ENCODE measurements at places on chromosomes 6 and 20.

- DNase-seq: peak; percentile 100
Measured at GRCh38 chr6:41072836-41073202, at the start of gene NFYA. NFYA (plus strand) TSS chr6:41072974; CDS start chr6:41079090, 6,116 bp downstream.

DNA sequence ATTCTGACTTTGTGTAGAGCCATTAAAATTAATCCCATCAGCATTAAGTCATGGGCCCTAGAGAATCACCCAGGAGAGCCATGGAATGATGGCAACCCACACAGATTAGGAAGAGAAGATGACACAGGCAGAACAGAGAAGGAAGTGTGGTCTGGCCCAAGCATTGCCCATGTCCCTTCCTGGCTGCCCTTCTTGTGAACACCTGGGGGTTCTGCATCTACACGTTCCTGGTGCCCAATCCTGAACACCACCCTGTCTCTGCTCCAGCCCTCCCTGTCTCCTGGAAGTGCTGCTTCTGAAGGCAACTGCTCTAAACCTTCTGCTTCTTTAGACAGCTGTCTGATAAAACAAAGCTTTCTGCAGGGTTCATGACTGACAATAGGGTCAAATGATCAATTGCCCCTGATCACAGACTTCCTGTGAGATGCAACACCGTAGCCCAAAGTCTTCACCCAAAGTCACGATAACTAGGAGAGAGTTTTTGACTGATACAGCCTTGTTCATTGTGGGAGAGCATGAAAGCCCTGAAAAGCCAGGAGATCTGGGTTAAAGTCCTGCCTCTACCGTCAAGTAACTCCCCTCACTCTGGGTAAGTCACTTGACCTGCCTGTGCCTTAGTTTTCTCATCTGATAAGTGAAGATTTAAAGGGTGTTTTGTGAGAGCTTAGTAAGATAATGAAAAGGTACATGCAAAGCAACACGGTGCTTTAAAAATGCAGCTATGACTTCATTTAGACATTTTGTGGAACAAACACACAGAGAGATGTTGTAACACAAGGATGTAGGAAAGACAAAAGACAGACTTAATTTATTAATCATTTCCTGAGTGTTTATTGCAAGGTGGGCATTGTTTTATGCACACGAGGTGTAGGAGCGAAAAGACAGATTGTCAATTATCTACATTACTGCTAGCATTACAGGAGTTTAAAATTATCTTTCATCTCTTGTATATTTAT is 291.2 kb upstream of the STXBP5 start:
- DNase-seq: no peak

GRCh38 chr6:85004361-85004995 is 240.1 kb upstream of the TBX18 start:
- no peak for DNase-seq

GRCh38 chr6:36826520-36827227 is 12.6 kb downstream of the CPNE5 start:
- no peak for DNase-seq

DNA sequence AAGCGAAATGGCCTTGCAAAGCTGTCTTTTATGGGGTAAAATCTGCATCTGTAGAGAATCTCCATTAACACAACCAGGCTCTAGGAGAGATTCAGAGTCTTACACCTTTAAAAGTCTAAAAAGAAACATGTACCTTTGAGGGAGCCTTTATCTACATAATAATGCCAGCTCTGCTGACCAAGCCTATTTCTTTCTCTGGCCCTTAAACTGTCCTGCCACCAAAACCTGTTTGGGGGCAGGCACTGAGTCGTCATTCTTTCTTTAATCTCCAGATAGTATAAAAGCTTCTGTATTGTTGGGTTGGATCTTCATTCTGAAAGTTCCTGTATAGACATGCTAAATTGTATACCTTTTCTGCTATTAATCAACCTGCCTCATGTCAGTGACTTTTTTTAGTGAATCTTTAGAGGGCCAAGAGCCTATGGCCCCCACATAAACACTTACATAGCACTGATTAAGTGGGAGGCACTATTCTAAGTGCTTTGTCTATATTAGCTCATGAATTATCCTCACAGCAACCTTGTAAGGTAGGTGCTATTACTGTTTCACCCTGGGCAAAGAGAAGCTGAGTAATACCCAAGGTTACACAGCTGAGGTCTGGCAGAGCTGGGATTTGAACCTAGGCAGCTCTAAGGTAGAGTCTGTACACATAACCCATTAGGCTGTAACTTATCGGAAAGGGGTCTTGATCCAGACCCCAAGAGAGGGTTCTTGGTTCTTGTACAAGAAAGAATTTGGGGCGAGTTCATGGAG is 232.3 kb upstream of the DTNBP1 start:
- DNase-seq: no peak

DNA sequence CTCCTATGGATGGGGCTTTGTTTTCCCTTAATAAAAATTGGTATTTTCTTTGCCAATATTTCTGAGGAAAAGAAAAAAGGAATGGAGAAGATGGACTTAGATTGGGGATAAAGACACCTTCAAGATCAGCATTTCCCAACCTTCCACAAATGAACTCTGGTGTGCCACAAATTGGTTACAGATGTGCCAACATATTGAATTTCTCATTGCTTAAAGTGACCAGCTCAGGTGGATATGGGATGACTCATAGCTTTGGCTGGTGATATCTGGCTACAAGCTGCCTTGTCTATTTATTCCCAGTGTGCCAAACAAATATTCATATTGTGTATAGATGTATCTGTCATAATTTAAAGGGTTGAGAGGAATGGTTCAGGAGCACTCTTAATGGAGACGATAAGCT is 32.5 kb downstream of the THEMIS start:
- no peak for DNase-seq

DNA sequence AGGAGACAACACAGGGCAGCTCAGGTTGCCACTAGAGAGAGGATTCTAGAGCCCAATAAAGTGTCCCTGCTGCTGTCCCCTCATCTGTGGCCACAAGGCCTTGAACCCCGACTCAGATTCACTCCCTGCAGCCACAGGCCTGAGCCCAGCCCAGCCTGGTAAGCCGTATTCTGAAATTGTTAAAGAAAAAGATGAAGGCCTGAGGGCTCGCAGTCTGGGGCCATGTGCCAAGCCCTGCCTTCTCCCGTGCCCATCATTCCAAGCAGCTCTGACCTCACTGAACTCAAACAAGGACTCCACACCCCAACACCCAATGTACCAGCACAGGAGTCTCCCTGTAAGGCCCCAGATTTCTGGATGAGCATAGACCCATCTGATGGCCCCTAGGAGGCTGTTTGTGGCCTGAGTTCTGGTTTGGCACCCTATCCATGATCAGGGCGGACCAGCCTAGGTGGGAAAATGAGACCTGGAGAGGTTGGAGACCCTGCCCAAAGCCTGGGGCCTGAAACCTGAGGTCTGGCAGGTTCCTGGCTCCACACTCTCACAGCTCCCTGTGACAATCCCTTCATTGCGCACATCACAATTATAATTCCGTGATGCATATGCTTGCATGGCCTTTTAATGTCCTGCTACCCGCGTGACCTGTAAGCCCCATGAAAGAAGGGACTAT is 62.0 kb upstream of the TOP1 start:
- no peak for DNase-seq

DNA sequence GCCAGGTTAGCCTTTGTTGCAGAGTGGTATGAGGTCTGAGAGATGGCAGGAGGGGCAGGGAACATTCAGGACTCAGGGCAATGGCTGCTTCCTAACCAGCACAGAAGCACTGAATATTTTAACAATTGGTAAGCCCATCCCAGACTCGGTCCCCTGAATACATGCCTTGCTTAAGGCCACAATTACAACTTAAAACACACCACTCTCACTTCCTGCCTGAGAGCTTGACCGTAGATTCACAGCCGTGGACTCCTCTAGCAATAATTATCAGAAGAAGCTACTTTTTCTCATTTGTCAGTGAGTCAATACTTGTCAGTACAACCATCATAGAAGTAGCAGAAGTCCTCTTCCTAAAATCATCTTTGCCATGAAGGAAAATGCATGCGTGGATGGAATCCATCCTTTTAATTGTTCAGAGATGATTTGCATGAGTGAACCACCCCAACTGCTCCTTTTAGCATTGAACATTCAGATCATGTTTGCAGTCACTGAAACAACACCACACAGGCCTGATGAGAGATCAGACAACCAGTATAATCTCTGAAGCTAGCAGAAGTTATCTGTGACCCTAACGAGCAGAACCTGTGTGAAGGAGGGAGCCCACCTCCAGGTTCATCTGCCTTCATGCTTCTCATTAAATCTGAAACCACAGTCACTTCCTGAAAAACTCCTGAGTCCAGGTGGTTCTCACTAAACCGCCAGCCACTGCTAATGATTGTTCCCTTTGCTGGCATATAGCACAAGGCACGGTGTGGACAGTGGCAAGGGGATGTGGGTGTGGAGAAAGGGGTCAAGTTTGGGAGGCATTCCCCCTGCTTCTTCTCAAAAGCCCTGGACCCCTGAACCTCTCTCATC is 333.9 kb upstream of the CNR1 start:
- no peak for DNase-seq
